Ammon's horn (tissue), 1 donor: ENCODE measurements at places on chromosomes 12 and 14.

- no peak for DNase-seq
Observed at GRCh38 chr14:56199982-56200577, 81.9 kb downstream of the PELI2 start.

GRCh38 chr12:106106061-106106566 lies 32.6 kb downstream of the NUAK1 start:
- DNase-seq: no peak

GRCh38 chr12:68853396-68854077 lies 45.6 kb downstream of the MDM2 start:
- no peak for DNase-seq

DNA sequence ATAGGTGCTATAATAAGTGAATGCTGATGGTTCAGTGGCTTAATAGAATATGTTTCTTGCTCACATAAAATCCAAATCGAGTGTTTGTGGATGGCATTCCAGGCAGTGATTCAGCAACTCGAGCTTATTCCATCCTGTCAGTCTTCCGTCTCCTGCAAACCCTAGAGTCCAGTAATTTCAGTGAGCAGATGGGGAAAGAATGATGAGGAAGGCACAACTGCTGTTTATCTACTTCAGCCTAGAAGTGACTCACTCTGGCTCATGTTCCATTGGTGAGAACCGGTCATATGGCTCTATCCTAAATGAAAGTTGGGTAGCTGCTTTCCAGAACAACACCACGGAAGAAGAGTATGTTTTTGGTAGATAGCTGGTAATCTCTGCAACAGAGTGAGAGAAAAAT lies 421.8 kb upstream of the PDE3A start:
- DNase-seq: peak; percentile 57

DNA sequence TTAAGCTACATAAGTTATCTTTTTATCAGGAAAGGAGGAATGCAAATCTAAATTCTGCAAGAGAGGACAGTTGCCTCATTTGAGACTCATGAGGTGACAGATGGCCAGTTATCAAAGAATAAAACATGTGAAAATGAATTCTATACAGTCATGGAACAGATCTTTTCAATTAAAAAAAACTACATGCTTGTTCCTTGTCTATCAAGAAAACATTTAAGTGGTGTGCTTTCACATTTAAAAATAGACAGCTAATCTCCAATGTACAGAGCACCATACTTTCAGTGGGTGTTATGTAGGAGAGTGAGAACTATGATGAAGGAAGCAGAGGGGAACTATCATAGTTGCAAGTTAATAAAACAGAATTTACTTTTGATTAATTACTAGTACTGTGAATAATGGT lies 76.7 kb upstream of the TTC7B start:
- DNase-seq: peak; percentile 30

- DNase-seq: no peak
Observed at GRCh38 chr12:53292426-53292825, 2.9 kb upstream of the PFDN5 start.

DNA sequence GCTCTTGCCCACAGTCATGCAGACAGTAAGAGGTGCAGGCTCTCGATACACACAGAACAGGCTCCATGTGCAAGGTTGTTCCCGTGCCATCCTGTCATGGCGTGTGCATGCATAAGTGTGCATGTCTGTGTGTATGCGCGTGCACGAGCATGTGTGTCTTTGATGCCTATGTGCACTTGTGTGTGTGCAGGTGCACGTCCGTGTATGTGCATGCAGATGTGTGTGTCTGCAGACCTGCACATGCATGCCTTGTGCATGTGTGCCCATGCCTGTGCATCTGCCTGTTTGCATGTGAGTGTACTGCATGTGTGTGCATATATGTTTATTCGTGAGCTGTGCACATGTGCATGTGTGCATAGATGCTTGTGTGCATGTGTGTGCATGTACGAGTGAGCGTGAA lies 309.8 kb downstream of the TMEM121 start:
- DNase-seq: no peak

DNA sequence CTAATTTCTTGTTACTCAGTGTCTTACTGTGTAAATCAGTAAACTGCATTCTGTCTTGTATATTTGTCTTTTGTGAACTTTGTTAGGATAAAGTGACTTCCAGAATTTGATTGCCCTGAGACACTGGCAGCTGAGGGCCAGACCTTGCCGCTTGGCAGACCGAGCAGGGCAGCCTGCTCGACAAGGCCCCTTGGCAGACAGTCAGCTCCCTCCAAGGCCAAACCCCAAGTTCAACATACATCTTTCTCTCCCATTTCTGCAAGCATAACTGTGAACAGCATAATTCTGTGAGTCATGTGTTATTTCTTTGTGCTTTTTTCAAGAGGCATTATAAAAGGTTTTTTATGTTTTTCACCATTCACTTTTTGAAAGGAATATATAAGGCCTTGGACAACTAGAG lies 39.2 kb upstream of the BMAL2 start:
- DNase-seq: no peak

GRCh38 chr12:77042833-77043232 lies 22.5 kb downstream of the E2F7 start:
- no peak for DNase-seq

DNA sequence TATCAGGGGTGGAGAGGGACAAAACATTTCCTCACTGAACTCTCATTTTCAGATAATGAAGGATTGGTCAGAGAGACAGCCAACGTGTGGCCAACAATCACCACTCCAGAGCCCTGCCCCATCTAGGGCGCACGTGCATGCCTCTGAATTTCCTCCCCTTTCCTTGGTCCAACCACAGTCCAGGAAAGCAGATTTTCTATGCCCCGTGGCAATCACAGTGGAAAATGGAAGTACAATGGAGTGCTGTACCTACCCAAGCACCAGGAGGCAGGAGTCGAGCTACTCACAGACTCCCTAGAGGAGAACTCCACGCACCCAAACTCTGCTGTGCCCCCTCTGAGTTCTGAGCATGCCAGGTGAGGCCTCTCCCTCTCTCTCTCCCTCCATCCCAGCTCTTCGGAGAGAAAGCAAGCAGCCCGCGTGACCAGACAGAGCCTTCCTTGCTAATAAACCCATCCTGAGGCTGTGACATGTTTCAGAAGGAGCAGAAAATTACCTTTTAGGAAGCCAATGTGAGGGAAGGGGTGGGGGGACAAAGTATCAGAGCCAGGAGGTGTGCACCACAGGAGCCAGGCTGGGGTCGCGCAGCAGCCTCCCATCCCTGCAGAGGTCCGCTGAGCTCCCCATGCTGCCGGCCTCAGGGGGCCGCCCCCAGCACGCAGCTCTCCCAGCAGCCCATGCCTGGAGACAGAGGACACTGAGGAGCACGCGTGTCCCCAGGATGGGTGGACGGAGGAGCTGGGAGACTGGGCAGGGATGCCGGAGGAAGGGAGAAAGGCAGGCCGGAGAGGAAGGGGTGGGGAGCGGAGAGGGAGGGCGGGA lies 73.4 kb downstream of the PITPNM2 start:
- DNase-seq: no peak
